ENCODE measurements at places on chromosomes 4 and X.

GRCh38 chr4:25843340-25844097 lies 19.3 kb downstream of the SEL1L3 start:
- no peak for DNase-seq

DNA sequence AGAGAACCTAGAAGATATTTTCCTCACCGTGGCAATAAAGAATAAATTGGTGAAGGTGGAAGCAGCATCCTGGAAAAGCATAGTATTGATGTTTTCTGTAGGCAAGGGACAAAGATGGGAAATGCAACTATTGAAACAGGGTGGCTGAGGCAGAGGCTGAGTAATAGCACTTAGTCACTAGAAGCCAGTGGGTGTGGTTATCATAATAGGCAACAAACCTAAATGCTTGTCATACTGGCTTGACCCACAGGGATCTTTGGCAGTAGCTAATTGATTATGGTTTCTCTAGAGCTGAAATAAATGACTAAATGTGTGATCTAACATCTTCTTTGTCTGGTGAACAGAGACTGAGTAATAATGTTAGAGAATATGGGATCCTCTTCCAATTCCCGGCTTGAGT lies 353.6 kb upstream of the RPS6KA3 start:
- no peak for DNase-seq

DNA sequence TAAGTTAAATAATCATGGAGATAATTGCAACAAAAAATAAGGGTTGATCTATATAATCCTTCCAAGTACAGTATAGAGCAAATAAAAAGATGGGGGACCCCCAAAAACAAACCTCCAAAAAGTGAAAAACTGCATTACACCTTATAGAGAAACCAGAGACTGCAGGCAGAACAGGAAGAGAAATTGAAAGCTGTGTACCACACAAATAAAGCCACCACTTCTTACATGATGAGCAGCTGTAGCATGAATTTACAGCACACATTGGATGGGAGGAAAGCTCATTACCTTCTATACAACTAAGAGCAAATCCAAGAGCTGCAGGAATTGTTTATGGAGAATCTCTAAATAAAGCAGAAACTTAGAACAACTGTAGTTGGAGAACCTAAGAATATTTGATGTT lies 152.4 kb upstream of the PDE5A start:
- no peak for DNase-seq

GRCh38 chrX:129714581-129714980 lies 24.2 kb upstream of the XPNPEP2 start:
- no peak for DNase-seq

DNA sequence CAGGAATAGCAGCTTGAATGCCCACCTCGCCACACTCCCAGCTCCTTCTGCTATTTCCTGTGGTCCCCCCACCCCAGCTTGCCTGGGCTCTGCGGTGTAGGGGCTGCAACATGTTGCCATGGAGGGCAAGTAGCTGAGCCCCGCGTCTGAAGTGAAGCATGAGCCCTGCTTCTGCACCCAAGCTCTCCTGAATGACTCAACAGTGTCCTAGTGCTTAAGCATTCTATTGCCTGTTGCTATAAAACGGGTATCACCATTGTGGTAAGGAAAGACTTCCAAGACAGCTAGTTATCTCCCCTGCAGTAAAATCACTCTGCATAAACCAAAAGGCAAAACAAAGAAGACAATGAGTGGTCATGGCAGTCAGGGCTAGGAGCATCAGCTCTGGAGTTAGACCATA lies 31.4 kb upstream of the SPATA4 start:
- no peak for DNase-seq

DNA sequence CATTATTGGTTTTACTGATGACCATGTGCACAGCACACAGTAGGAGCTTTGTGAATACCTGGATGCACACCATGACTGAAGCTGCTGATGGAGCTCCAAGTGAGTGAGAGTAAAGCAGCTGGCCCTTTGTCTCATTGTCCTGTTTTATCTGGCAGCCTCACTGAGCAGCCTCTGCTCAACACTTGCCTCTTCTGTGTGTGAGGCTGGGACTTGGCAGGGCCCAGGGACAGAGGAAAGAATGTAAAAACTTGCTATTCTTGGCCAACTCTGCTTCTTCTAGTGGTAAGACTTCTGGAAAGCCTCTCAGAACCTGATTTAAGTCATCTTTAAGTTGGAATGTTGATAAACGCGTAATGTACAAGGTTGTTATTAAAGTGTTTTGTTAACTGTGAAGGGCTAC lies 61.4 kb downstream of the BEX1 start:
- no peak for DNase-seq

- no peak for DNase-seq
These were observed 237.4 kb downstream of the MAPK10 start for GRCh38 chr4:86122404-86122803.

DNA sequence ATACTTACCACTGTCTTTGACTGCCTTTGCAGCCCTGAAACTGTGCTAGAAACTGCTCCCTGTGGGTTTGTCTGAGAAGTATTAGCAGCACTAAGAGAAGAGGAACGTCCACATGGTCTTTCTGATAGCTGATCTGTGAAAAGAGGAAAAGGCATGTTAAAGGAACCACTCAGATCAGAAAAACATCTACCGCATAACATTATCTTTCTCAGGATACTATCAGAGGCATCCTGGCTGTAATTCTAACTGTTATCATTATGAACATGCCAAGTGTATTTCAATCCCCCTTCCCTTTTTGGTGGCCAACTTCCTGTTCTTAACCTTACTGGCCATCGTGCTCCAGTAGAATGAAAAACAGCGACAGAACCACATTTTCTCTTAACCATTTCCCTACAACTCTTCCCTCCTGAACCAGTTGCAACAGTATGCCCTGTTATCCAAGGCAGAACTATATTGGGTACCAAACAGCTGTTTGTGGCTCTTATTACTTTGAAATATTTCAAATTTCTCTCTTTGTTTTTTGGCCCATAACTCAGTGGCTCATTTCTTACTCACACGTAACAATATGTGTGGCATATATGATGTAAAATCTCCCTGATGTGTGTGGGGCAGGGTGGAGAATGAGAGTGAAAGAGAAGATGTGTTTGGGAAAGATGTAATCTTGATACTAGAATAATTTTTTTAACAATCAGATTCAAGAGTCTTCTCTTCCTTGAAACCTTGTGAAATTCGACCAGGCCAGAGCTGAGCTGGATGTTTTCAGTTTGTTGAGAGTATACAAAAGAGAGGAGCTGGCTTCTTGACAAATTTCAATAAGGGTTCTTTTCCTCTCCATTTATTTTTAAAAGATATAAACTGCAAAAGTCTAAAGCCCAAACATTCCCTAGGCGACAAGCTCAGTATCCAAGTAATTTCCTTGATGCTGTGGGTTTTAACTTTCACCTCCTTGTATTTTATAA lies 35.2 kb downstream of the ARHGEF6 start:
- no peak for DNase-seq

DNA sequence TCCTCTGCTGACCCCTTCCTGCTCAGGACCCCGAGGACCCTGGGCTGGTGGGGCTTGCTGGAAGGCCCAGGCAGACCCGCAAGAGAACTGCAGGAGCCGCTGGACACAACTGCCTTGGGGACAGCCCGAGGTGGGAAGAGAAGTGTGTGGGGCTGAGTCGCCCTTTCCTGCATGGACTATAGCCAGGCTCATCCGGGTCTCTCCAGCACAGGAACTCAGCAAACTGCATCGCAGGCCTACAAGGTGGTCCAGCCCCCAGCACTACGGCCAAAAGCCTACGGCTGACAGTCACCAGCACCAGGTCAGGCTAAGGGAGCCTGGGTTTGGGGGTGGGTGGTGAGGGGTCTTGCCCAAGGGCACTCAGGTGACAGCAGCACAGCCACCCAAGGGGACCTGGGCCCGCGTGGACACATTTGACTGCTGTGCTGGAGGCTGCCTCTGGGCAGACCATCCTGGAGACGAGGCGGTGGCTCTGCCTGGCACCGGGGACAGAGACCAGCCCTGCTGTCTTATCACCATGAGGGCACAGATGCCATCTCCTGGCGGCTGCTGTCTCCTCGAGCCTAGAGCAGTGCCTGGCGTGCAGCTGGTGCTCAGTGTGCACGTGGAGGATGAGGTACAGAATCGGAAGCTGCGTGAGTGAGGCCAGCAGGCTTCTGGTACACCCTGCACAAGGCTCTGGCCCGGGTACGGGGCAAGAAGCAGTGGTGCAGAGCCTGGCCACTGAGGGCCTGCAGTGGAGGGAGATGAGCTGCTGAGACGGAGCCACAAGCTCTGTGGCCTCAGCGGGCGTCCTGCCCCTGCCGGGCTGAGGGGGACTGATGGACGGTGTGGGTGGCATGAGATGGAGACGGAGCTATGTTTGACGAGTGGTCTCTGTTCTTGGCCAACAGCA lies 15.1 kb downstream of the LRPAP1 start:
- DNase-seq, result no peak

DNA sequence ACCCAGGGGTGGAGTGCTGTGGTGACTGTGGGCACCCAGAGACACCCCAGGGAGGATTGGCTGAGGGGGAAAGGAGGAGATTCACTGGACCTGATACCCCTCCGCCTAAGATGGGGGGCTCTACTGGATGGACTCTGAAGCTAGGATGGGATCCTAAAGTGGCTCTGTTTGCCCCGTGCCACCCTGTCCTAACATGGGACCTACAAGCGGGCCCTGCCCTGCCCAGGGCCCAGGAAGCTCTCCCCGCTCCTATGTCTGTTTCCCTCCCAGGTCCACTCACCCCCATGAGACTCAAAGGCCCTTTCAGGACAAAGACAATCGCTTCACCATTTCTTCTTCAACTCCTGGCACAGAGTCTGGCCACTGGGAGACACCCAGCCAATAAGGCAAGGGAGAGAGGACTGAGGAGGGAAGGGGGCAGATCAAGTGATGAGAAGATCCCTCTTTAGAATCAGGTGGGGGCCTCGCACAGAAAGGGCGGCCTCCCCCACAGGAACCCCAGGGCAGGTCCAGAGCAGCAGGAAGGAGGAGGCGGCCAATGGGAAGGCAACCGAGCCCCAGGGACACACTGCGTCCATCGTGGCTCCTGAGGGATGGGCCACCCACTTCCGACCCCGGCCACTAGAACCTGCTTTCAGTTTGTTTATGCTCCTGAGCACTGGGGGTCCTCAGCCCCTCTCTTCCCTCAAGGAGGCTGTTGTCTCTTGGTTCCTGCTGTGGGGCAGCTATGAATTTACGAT lies 155.4 kb downstream of the AFAP1 start:
- DNase-seq, result no peak

- no peak for DNase-seq
These were observed 60.6 kb upstream of the FAT4 start for GRCh38 chr4:125254106-125254505.

DNA sequence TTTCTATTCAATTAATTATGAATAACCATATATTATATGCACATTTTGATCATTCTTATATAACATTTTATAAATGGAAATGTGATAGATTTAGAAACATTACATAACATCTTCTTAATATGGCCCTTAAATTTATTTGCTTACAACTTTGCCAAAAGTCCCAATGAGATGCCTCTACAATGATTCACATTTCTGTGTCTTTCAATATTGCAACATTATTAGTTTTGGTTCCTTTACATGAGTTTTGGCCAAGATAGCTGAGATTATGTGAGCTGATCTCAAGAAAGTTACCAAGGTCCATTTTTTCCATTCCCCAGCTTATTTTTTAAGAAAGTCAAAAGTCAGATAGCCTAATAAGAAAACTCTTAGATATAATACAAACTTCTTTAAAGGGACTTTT lies 361.2 kb downstream of the PCDH7 start:
- no peak for DNase-seq

GRCh38 chr4:140020457-140021361 lies 133.3 kb downstream of the MAML3 start:
- DNase-seq, result no peak

DNA sequence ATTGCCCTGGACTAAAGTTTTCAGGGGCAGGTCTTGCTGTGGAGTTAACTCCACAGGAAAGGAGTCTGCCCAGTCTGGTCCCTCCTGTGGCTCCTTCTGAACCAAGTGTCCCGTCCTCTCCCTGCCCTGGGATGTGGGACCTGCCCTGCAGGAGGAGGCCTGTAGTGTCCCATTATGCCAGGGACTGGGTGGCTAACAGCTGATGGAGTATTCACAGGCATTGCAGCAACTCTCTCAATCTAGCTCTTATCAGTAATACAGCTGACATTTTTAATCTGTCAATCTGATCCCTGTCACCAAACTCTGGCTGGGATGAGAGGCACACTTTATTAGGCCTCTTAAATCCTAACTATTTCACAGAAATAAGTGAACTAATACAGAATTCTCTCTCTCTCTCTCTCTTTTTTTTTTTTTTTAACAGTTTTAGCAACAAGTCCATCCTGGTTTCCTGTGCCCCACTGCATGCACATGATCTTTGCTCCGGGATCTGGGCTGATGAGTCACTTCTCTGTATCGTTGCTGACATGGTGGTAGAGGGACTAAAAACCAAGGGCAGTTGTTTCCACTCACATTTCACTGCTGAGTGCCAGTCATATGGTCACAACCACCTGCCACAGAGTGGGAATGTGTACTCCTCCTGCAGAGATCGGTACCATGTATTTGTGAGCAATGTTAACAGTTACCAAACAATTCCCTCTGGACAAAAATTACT lies 39.1 kb downstream of the HAND2 start:
- DNase-seq, result no peak

Data from activated CD4-positive, alpha-beta T cell treated with anti-CD3 and anti-CD28 coated beads for 4 hours (primary cell).